LoVo (cell line): ENCODE measurements at places on chromosomes 12 and 14.

DNA sequence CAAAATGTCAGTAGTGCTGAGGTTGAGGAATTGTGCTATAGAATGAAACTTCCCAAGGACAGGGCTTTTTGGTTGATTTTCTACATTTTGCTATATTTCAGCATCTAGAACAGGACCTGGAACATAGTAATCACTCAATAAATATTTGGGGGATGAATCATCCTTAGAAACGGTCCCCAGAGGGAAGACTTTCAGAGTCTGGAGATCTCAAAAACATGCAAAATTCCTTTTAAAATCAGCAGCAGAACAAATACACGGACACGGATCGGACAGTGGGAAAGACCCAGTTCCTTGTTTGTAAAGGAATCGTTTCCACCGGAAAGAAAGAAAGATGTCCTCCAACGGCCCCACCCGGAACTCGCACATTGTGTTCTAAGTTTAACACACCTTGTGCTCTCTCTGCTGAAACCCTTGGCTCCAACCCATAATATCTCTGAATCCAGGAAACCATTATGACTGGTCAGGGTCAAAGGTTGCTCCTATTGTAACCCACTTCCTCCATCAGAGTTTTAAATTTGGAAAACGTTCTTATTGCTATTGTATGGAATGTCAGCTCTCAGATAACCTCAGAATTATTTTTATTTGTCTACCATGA lies 617.2 kb downstream of the MED13L start:
- peak; percentile 85 for DNase-seq

- no peak for DNase-seq
Observed at GRCh38 chr12:65539023-65539422, 260.5 kb downstream of the MSRB3 start.

- no peak for DNase-seq
Observed at GRCh38 chr14:22491683-22492621, 97.1 kb downstream of the DAD1 start.

GRCh38 chr14:22464422-22465142 lies 124.4 kb downstream of the DAD1 start:
- DNase-seq: no peak

GRCh38 chr12:113932381-113933196 lies 33.5 kb downstream of the RBM19 start:
- no peak for DNase-seq

- no peak for DNase-seq
Observed at GRCh38 chr12:12020762-12021161, 50.0 kb upstream of the BCL2L14 start.

DNA sequence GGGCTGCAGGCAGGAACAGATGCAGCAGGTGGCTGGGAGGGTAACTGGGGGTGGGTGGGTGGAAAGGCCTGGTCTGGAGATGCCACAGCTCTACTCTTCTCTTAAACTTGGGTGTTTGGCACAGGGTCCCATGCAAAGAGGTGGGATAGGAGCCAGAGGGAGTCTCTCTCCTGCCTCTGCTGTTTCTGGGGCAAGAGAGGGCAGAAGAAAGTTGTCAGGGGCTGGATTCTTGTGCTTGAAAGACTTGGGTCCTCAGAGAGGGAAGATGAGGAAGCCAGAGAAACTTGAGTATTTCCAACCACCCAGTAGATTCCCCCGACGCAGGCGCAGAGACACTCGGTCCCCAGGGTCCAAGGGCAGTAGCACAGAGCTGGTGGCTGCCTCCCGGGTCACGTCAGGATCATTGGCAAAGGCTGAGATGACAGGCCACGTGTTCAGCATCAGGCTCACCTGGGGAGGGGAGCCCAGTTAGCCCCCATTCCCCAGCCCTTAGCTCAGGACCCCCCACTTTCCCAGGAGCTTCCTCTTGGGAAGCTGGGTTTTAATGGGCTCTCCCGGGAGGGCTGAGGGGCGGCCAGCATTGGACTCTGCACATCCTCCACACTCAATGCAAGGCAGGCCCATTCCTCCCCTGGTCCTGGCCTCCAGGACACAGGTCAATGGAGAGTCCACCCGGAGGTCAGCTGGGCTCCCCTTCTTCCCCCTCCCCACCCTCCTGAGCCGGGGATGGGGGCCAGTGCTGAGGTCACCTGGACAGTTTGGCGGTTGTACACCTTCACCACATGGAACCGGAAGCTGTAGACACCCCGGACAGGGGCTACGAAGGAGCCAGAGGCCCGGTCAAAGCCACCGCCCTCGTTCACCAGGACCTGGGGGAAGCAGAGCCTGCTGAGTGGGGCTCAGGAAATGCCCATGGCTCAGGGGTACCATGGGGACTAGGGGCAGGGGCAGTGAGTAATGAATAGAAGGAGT lies 1.6 kb downstream of the CBLN3 start:
- DNase-seq: no peak

DNA sequence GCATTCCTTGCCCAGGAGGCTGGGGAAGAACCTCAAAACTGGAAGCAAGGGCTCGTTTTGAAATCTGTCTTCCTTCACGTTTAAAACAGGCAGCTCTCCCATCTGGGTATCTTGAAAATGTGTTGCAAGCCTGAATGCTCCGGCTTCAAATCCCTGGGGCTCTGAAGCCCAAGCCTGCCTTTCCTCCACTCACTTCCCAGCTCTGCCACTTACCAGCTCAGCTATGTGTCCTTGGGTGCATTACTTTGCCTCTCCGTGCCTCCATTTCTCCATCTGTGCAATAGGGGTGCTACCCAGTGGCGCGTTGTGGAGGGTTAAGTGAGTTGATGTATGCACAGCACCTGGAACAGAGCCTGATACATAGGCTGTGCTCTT lies 97.6 kb downstream of the GCH1 start:
- no peak for DNase-seq

- no peak for DNase-seq
Observed at GRCh38 chr12:115755725-115756085, 521.8 kb downstream of the MED13L start.

- DNase-seq: no peak
Observed at GRCh38 chr14:78178971-78179370, 8.8 kb downstream of the NRXN3 start.

- no peak for DNase-seq
Observed at GRCh38 chr14:32986791-32987540, 48.3 kb downstream of the NPAS3 start.

DNA sequence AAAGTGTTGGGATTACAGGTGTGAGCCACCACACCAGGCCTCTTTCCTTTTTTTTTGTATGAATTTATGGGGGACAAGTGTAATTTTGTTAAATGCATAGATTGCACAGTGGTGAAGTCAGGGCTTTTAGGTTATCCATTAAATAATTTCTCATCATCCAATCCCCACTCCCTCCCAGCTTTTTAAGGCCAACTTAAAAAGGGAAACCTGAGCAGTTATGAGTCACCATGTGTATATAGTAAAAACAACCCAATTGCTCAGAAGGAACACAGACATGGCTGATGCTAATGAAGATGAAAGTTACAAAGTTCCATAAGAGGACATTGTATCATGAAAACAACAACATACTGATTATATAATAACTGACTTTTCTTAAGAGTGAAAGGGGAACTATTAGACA lies 25.6 kb upstream of the ARID2 start:
- DNase-seq: no peak

DNA sequence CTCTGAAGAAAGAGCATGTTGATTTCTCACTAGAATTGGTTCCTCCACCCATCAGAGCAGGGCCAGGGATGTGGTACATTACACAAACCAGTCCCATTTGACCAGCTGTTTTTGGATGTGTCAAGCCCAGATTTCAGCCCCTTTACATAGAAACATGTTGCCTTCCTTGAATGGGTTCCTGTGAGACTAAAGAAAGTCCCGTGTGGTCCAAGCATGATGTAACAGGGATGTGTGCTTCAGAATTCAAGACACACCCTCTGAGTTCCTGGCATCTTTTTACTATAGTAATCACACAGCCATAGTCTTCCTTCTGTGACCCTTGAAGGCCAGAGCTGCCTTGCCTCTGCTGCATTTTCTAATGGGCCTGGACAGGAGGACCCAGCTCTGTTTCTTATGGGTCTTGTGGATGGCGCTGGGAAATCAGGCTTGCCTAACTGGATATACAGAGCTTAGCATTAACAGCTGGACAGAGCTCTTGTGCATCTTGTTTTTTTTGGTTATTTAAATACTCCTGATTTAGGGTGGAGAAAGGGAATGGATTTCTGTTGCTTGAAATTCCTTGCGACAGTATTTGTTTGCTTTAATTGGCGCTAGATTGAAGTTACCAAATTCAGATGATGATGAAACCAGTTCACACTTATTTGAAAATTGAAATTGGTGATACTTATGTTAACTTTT lies 341.0 kb downstream of the ZFP36L1 start:
- no peak for DNase-seq

GRCh38 chr14:24982472-24983155 lies 67.3 kb downstream of the STXBP6 start:
- DNase-seq: peak; percentile 88

DNA sequence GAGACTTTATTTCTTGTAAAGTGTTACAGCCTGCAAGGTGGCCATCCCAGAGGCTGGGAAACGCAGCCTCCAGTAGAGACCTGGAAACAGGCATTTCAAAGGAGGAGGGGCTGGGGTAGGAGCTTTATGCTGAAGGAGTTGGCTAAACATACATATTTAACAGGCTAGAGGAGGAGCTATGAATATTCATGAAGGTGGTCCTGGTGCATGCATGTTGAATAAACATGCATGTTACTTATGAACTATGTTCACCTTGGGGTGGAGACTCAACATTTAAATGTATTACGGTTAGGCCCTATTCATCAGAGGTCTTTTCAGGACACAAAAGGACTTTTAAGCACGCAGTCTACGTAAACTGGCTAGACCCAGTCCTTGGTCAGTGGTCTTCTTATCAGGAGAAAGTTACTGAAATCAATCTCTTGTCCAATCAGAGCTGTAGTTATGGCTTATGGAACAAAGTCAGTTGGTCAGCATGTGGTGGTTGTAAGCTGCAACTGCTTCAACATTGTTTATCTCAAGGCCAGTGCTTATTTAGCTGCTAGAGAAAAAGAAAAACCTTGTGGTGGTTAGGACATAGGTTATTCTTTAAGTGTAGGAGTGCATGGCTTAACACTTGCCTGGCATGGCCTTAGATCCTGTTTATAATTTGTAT lies 11.4 kb upstream of the ARF6 start:
- DNase-seq: no peak

DNA sequence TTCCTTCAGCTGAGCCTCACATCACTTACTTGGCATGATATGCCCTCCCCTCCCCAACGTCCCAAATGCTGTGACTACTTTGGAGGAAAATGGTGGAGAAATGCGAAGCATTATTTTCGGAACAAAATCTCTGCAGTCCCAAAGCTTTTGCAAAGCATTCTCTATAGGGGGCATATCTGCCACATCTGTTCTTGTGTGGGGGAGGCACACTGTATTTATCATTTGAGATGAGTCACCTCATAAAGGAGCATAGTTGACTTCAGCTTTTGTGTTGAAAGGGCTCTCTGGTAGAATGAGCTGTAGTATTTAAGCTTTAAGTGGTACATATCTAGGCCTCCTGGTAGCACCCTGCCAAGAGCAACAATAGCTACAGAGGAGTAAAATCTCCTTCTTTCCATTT lies 447.5 kb downstream of the ADAMTS20 start:
- DNase-seq: no peak

- DNase-seq: no peak
Observed at GRCh38 chr14:32559590-32559989, 230.5 kb downstream of the AKAP6 start.

- DNase-seq: no peak
Observed at GRCh38 chr14:100641274-100641860, 54.1 kb upstream of the BEGAIN start.

- no peak for DNase-seq
Observed at GRCh38 chr12:67524861-67525616, 123.5 kb upstream of the DYRK2 start.

DNA sequence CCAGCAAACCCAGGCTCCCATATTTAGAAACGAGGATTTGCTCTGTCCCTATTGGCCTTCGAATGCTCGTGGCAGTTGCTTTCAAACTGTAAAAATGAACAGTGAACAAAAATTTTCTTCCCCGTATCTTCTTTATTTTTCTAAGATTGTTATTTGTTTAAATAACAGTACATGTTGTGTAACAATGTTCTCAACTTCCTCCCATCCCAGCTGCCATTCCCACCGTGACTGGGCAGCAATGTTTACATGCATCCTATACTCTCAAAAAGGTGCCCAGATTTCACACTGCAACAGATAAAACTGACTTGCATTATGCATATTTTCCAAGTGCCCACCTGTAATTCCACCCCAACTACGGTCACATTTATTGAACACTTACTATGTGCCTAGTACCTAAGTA lies 12.8 kb downstream of the VCPKMT start:
- DNase-seq: no peak

DNA sequence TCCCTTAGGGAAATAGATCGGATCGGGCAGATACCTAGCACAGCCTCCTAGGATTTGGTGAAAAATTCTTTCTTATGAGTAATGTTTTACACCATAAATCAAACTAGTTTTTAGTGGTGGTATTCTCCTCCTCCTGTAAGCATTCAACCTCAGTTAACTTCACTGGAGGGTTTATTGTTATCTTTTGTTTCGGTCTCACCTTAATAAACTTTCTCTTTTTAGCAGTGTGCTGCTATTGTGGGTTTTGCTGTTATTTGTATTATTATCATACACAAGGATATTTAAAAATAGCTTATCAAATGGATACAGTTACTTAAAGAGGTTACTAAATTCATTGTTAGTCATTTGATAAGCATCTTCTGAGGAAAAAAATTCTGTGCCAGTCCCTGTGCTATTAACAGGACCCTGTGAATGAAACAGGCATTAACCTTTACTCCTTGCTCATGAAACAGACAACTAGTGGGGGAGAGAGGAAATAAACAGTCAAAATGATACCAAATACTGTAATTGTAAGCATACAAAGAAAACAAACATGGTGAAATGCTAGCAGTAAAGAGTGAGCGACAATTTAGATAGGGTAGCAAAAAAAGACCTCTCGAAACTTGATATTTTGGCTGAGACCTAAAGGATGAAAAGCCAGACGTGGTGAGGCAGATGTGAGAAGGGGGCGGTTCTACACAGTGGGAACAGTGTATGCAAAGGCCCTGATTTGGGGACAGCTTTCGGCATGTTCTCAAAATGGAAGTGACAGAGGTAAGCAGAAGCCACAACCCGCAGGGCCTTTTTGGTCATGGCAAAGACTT lies 178.7 kb upstream of the SOX5 start:
- no peak for DNase-seq

GRCh38 chr14:31927348-31927832 lies 149.7 kb upstream of the ARHGAP5 start:
- no peak for DNase-seq

DNA sequence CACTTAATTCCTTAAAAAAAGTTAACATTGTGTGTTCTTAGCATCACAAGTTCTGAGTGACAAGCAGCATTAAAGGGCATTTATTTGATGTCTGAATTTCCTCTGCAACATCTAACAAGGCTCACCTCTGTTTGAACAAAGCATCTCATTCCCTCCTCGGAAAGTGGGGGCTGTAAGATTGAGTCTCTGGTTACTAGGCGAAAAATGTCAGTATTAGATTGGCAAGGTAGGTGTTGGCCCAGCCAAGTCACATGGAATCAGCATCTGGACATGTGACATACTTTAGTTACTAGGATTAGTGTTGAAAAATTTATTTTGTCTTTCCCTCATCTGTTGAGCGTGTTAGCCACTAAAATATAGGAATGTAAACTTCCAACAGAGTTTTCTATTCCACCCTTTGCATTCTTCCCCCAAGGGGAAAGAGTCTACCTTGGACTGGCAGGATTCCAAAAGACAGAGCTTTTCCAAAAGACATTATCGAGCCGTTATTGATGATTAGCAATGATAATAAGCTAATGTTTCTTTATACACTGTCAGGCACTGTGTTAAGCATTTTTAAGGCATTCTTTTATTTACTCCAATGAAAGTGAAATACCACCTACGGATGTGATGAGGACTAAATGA lies 194.9 kb upstream of the BTG1 start:
- no peak for DNase-seq
